ENCODE measurements at places on chromosomes 7 and 10.

- DNase-seq, result no peak
These were observed 205.8 kb downstream of the CCSER2 start for GRCh38 chr10:84534168-84534567.

DNA sequence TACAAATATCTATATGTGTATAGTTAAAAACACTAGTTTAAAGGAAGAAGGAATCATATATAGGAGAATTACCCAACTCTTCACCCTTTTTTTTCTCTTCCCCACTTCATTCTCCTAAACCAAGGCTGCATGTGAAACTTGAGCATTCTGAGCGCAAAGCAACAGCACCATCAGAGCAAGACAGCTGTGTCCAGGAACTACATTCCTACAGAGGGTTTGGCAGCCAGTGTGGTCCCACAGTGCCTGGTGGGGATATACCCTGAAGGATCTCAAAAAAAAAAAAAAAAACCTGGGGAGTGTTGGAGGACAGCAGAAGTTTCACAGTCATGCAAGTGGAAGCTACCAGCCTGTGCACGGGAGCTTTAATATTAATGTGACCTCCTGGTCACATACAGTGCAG, 310.4 kb downstream of the CTNNA3 start:
- no peak for DNase-seq

- no peak for DNase-seq
These were observed 4.4 kb upstream of the MAD1L1 start for GRCh38 chr7:2237109-2237602.

DNA sequence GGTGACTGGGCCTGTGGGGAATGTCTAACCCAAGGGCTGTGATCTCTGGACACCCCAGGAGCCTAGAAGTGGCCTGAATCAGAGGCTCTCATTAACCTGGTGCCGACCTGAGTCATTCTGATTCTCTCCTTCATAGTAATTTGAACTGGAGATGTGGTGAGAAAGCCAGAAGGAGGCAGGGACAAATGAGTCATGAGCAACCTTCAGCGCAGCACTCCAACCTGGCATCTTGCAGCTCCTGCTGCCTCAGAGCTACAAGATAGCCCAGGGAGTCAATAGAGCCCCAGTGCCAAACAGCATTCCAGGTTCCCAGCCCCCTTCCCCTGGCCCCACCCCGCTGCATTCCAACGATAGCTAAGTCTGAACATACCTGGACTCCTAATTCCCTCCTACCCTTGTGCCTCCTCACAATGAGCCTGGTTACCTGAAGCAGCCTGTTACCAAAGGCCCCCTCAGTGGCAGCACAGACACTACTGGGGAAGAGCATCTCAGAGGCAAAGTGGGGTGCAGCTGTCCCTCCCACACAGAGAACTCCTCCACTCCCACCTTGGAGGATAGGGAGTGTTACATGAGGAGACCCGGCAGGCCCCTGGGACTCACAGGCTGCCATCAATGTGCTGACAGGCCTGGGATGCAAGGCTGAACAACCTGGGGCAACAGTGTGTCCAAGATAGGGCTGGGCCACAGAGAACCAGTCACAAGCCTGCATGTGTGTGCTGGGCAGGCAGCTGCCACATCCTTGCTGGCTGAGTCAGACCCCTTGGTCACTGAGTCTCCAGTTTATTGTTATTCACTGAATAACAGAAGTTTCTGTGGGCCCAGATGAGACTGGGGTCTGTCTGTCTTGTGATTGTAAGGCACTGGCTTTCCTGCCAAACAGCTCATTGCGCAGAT, 76.8 kb upstream of the LEP start:
- DNase-seq, result peak; percentile 94

DNA sequence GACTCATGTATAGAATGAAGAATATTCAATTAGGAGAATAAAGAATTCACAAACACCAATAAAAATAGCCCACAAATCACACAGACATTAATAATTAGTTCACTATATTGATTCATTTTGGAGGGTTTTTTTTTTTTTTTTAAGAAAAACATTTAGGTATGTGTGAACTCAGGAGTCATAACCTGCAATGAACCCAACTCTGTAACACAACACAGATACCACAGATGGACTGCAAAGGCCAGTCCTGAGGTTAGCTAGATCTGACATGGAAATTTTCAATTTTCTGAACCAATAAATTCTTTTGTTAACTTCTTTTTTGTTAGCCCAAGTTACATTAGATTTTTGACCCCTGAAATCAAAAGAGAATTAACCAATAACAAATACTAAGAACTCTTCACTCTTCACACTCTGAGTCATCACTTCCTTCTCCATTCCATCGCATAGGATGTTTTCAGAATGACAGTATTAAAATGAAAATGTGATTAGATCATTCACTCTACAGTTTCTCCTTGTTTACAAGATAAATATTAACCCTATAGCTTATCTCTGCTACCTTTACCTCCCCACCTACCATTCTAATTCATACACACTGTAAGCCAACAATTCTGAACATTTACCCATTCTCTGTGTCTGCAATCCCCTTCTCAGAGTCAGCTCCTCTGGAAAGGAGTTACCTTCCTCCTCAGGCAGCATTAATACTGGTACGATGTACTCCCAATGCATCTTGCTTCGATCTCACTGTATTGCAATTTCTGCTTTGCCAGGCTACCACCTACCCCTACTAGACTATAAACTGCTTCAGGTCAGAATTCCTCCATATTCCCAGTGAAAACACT, 141.5 kb downstream of the LRRN3 start:
- peak; percentile 37 for DNase-seq

GRCh38 chr7:13117103-13117502, 429.7 kb downstream of the ARL4A start:
- DNase-seq, result peak; percentile 9

- DNase-seq, result no peak
These were observed 63.3 kb downstream of the ZMIZ1 start for GRCh38 chr10:79131836-79132631.

- DNase-seq, result no peak
These were observed 59.7 kb downstream of the IGF2BP3 start for GRCh38 chr7:23410446-23411183.

DNA sequence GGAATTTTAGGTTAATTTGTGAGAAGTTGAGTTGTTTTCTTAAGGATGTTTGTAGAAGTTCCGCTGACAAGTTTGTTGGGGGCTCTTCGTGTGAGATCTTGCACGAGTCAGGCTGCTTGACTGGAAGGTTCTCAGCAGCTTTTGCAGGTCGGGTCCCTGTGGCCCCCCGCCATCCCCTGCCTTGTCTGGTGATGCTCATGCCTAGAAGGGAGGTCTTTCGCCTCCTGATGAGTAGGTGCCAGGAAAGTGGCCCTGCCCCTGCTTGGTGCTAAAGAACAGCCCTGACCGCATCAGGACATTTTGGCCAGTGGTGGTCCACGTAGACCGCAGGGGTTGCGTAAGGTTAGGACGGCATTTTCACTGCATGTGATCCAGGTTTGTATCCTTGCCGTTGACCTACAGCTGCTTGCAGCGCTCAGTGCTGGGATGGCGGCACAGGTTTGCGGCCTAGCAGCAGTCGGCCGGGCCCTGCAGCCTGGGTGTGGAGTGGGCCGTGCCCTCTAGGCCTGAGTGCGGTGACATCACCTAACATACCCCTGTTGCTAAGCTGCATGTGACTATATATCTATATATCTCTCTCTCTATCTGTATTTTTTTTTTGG, 62.4 kb downstream of the DNAJB6 start:
- no peak for DNase-seq

GRCh38 chr7:155848691-155849669, 36.7 kb upstream of the SHH start:
- DNase-seq, result no peak

DNA sequence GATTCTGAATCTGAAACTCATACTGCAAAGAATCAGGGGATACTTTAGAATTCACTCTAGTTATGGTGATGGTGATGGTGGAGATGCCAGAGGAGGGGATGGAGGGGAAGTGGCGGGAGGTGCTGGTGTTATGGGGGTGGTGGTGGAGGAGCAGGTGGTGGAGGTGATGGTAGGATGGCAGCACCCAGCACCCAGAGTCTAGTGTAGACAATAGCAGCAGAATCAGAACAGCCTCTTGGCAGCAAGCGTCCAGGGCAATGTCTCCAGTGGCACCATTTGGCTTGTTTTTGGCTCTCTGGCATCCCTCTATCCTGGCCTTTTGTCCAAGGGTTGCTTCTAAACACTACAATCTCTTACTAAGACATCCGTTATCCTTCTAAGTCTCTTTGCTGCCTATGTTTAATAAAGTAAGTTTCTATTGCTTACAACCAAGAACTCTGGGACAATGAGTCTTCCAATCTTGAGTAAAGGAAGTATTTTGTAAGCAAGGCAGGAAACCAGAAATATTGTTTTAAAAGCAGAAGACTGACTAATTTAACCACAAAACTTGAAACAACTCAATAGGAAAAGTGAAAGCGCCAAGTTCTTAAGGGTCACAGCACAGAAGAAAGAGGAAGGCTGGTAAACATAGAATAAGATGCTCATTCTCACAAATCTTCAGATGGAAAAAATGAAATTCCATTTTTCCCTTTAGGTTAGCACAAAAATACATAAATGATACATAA, 42.4 kb upstream of the GDF10 start:
- DNase-seq, result peak; percentile 55

DNA sequence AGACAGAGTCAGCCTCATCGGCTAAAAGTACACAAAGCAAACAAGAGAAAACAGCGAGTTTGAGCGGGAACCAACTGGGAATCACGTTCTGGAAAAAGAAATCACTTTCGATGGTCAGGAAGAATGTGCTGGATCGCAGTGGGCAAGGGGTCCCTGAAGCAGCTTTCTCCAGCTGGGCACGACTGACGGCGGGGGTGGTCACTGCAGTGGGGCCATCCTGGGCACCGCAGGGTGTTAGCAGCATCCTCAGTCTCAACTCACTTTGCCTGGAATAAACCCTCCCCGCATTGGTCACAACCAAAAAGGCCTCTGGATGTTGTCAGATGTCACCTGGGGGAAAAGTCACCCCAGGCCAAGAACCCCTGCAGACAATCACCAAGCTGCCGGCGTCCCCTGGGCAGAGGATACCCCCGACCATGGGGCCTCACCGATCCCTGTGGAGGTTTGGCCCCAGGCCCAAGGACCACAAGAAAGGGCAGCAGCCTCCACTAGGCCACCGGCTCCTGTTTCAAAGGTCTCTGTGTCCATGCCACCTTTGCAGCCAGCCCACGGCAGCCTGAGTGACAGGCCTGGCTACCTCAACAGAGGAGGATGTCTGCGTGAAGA, 42.9 kb downstream of the EBF3 start:
- no peak for DNase-seq

DNA sequence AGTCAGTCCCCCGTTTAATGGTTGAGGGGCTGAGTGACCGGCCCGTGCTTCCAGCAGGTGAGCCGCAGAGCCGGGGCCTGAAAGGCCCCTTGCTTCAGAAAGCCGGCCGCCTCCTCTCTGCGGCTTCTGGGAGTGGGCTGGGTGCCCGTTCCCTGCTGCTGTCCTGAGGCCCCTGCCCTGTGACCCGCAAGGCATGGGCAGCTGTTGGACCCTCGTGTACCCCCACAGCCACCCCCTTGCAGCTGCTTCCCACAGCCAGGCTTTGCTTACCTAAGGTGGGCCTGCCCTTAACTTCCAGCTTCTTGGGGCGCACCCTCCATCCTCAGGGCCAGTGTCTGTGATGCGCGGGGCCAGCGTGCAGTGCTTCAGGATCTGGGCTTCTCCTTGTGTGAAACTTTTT, 26.6 kb downstream of the PFKFB3 start:
- DNase-seq, result no peak

DNA sequence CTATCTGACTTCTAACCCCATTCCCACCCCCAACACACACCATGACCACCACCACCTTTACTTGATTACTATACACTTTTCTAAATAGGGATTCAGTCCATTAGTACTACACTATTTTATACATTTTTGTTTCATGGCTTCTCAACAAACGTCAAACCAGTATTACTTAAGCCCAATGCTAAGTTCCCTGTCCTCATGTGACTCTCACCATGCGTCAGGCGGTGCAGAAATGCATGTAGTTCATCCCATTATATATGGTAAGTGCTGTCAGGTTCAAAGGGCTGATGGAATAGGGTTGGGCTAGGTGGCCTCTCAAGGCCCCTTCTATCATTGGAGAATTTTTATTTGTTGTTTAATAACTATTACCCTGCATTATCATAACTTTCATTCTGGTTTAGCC, 19.5 kb upstream of the VPS41 start:
- DNase-seq, result no peak

DNA sequence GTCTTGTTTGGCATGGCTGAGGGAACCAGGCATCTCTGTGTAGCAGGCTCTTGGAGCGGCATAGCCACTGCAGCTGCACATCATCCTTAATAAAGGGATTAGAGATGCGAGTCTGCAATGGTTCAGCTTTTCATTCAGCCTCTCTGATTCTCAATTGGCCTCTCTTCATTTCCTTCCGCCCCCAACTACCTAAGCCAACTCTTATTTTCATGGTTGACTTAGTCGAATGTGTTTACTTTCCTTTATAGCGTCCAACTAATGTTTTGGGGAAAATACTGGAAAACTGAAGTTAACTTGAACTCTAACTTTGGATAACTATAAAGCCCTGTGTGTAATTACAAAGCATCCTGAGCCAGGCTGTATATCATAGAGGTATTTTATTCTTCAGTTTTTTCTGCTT, 202.2 kb upstream of the KIAA1217 start:
- no peak for DNase-seq

GRCh38 chr7:154843670-154844237, 159.2 kb downstream of the PAXIP1 start:
- DNase-seq, result no peak

DNA sequence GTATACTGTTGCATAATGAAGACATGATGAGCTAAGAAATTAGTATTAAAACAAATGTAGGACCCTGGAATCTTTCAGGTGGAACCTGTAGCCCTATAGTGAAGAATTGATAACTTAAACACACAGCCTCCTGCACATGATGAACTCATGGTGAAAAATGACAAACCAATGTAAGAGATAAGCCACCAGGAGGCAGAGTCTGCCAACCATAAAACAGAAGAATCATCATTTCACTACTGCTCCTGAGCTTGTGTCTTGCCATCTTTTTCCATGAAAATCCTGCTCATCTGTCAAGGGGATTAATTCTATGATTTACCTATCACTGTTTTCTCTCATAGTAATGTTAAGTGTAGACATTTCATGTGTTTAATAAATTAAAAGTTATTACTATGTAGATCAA, 363.9 kb downstream of the MALRD1 start:
- DNase-seq, result peak; percentile 51

DNA sequence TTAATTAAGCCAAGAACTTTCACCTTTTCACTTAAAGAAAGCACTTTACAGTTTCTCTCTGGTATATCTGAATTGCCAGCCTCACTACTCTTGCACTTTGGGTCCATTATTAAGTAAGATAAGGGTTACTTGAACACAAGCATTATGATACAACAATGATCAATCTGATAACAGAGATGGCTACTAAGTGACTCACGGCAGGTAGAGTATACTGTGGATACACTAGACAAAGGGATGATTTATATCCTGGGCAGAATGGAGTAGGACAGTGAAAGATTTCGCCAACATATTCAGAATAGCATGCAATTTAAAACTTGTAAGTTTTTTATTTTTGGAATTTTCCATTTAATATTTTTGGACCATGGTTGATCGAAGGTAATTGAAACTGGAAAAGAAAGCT, 34.3 kb upstream of the ITGB8 start:
- DNase-seq, result peak; percentile 46

DNA sequence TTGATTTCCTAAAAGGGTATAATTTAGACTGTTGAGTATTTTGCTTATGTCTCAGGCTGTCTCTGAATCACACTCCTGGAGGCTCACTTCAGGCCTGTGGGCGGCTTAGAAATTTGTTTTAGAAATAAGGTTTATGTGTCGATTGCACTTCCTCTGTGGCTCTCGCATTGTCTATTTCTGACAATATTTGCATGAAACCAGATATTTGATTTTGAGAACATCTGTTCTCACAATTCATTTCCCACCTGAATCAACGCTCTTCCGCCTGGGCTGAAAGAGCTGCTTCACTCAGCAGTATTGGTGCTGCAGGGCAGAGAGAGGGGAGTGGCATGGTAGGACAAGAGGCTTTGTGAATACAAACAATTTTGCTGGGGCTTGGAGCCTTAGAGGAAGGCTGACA, 262.0 kb downstream of the ADRA2A start:
- DNase-seq, result no peak

Data from A172 (cell line).